ENCODE measurements at places on chromosomes 7 and 10.

DNA sequence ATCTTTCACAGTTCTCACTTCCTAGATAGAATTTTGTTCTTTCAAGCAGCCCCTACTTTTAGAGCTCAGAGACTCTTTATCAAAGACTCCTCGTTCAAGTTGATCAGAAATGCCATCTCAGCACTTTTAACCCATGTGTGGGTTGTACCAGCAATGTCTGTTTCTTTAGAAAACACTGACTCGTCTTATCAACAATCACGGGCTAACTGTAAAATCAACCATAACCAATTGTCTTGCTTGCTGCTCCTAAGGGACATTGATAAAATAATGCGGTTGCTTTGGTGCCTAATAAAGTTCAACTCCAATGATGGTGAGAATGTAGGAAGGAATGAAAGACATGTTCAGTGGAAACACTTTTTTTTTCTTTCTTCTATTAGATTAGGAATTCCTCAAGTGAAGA, 12.9 kb upstream of the CDK6 start:
- DNase-seq: no peak

GRCh38 chr10:2077231-2077630, 339.9 kb upstream of the ADARB2 start:
- DNase-seq: no peak

DNA sequence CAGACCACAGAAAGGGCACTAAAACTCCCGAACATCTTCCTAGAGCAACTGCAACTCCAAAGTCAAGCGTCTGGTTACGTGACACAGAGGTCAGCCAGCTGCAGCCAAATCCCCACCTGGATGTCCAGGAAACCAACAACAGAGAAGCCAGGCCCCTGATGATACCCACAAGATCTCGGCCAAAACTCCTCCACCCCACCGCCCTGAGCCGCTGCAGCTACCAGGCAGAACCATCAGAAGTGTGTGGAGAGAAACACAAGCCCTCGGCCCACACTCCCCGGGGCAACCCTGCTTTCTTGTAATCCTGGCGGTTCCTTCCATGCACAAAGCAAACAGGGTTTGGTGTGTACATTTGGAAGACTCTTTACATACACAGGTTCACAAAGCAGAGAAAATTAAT, 8.7 kb downstream of the CHST15 start:
- no peak for DNase-seq

GRCh38 chr7:31553661-31554081, 39.8 kb downstream of the ITPRID1 start:
- no peak for DNase-seq

DNA sequence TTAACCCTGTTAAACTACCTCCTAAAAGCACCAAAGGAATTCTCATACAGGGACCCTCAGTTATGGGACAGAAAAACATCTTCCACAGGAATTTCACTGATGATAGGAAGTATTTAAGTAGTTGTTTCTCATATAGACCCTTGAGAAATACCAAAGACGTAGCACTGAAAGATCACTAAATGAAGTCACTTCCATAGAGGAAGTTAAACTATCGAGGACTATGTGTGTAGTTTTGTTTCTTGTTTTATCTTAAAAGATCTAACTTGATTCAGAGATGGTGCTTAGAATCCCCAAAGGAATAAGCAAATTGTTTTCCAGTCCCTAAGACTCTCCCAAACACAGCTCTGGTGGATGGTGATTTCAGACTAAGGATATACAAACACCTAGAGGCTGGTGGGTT, 94.8 kb upstream of the AFAP1L2 start:
- no peak for DNase-seq

DNA sequence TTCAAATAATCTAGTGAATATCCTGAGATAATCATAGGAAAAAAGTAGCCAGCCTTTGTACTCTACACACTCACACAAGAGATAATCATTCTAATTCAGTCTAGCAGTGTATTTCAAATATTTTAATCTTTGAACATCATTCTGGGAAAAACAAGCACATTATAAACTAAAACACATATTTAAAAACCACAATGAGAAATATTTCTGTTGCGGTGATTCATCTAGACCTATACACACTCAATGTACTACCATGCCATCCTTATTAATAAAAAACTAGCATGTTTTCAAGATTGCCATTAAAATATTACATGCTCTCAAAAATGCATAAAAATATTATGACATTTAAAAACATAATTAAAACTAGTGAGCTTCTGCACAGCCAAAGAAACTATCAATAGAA, 11.8 kb downstream of the COG5 start:
- DNase-seq: no peak

DNA sequence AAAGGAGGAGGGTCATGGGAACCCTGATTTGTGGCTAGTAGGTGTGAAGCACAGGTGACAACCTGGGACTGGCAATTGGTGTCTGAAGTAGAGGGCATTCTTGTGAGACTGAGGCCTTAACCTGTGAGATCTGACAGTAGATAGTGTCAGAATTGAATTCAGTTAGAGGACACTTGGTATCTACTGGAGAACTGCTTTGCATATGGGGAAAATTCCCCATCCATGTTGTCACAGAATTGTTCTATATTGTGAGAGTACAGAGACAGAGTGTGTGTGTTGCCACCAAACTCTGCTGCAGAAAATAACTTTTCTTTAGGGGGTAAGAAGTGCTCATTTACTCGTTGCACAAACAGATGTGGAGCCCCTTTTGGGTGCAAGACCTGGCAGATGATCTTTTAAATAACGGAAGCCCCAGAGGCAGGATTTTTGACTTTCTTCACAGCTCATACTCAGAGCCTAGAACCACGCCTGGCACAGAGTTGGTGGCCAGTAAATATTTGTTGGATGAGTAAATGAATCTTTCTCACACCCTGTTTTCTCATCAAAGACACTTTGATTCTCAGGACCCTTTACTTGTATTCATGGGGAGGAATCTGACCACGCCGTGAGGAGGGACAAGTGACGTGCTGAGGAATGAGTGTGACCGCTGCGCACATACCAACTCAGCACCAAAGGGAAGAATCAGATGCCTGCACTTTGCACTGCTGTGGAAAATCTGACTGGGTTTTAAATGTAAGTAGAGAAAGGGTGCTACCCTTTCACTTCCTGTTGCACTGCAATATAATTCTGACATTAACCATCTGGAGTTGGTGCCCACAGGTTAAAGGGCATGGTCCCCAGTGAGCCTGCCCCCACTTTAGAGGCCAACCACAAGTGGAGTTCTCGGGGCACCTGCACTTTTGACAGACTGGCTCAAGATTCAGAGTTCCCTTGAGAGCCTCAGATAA, 39.2 kb upstream of the SDHAF3 start:
- no peak for DNase-seq
